Colonic mucosa (tissue), 4 donors: ENCODE measurements at places on chromosomes 13 and 19. TPM values are rescaled to one million over a fixed set of nuclear protein-coding genes. Genes with fewer than 3 reads are reported as not detected.

- H3K27ac ChIP-seq: no peak overlapping the region
- H3K27me3 ChIP-seq: peaks cover 18% of the 10 kb centered on the region
- H3K4me1 ChIP-seq: peaks cover 10% of the 10 kb centered on the region
- H3K36me3 ChIP-seq: no peaks in the 10 kb centered on the region
- no peak overlapping the region for H3K4me3 ChIP-seq
- no peak for DNase-seq
Measured at GRCh38 chr19:18225355-18225701, 910 bp downstream of the PDE4C start.

ZNF737 gene
- total RNA-seq: 9.1 TPM

DNA sequence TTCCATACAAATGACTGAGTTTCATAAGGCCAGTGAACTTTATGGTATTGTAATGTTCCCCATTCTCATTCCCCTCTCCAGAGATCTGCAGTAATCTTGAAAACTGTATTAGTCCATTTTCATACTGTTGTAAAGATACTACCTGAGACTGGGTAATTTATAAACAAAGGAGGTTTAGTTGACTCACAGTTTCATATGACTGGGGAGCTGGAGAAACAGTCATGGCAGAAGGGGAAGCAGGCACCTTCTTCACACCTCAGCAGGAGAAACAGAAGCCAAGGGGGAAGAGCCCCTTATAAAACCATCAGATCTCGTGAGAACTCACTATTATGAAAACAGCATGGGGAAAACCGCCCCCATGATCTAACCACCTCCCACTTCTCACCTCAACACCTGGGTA, 318.7 kb upstream of the KLF12 start:
- H3K36me3 ChIP-seq: no peaks in the 10 kb centered on the region
- no peak for DNase-seq
- no peak overlapping the region for H3K27ac ChIP-seq
- no peaks in the 10 kb centered on the region for H3K4me1 ChIP-seq

ZFP82 gene
- 1.3 TPM for total RNA-seq

DNA sequence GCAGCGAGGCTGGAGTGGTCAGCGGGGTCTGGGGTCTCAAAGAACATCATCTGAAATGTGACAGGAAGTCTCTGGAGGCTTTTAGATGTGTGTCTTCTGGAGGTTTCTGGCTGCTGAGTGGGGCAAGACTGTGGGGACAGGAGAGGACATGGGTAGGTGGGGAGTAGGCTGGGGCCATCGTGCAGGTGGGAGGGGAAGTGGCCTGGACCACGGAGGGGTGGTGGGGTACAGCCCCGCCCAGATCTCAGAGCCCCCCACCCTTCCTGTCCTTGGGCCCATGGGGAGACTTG, 6.2 kb downstream of the AP1M1 start:
- H3K36me3 ChIP-seq: no peaks in the 10 kb centered on the region
- no peak for DNase-seq
- peaks cover 4% of the 10 kb centered on the region for H3K4me1 ChIP-seq
- no peak overlapping the region for H3K27ac ChIP-seq
- no peaks in the 10 kb centered on the region for H3K27me3 ChIP-seq

DNA sequence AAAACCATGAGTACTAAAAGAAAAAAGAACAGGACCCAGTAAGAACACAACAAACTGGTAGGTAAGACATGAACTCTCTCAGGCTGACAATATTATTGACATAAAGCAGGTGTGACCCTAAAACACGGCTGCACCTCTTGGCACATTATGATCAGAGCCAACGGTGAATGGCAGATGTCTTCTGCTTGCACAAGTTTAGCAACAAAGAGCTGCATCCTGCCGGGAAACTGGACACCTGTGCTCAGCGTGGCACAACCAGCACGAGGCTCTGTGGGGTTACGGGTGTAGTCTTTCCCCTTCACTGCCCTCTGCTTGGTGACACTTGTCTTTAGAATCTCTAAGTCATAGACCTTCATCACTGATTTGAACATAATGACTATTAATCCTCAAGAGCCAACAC, 97.9 kb downstream of the DOCK9 start:
- no peak overlapping the region for H3K4me3 ChIP-seq
- no peaks in the 10 kb centered on the region for H3K27me3 ChIP-seq
- DNase-seq: no peak
- H3K27ac ChIP-seq: no peak overlapping the region
- H3K36me3 ChIP-seq: no peaks in the 10 kb centered on the region

DNA sequence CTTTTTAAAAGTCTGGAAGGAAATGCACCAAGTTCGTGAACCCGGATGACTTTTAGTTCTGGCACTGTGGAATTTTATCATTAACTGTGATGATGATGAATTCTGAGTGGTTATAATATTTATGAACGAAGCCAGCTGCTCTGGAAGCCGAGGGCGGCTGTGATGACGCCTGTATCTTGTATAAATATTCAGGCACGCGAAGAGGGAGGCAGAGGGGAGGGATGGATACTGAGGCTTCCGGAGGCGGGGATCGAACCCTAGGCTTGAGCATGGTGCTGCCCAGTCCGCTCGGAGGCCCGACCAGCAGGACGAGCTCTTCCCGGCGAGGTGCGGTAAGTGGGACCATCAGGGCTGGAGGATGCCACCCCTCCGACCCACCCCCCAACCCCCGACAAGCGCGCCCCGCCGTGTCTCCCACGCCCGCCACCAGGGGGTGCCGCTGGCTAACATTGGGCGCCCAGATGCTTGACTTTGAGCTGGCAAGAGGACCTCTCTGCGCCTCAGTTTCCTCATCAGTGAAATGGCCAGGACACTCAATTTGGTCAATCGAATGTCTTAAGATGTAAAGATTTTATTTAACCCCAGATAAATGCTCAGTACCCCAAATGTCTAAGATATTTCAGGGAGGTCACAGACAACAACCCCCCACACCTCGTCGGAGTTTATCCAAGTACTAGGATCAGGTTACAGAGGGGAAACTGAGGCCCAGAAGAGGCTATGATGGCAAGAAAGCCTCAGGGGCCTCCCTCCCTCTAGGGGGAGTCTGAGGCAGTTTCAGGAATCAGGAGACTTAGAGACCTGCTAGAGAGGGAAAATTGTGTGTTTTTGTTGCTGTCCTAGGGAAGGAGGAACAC, 4.5 kb upstream of the RAB3A start:
- no peaks in the 10 kb centered on the region for H3K4me1 ChIP-seq
- H3K36me3 ChIP-seq: no peaks in the 10 kb centered on the region
- H3K4me3 ChIP-seq: no peak overlapping the region

DNA sequence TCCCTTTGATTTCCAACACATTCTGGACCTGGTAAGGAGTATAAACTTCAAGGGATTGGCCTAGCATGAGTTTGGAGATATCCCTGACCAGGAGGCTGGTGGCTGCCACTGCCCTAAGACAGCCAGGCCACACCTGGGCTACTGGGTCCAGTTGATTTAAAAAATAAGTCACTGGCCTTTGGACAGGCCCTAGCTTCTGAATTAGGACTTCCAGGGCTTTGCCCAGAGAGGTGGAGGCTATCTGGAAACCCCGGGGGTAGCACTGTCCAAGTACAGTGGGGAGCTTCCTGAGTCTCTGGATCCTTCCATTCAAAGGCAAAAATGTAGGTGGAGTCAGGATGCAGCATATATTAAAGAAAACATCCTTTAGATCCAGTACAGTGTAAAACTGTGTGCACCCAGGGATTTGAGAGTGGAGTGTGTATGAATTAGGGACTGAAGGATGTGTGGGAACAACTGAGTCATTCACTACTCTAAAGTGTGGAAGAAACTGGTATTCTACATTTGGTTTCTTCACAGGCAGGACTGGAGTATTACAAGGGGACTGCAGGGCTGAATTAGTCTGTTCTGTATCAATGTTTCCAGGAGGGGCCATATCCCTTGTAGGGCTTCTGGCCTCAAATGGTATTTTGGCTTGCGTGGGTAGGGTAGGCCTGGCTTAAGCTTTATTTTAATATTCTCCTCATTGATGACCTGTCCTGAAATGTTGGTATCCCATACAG, 14.8 kb upstream of the FCGBP start:
- no peak overlapping the region for H3K27ac ChIP-seq
- H3K36me3 ChIP-seq: no peaks in the 10 kb centered on the region
- no peak for DNase-seq
- H3K4me1 ChIP-seq: no peaks in the 10 kb centered on the region

SIAH3 gene
- total RNA-seq: not detected

C19orf85 gene
- total RNA-seq: not detected

VSTM1 gene
- total RNA-seq: not detected

DNA sequence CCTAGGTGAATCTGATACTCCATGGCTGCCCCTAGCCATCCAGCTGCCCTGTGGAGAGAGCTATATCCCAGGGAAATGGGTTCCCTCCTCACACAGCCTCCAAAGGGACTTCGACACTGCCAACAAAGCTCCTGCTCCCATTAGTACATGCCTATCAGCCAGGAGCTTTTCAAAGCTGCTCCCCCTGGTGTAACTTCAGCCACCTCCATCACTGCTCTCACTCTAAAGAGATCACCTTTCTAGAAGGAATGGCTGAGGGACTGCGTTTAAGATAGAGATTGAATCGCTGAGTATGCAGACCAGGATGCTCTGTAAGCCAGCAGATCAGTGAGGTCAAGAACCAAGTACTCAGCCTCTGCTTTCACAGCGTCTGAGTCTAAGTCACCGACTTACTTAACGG, 213.7 kb downstream of the NALCN start:
- no peaks in the 10 kb centered on the region for H3K4me1 ChIP-seq
- no peaks in the 10 kb centered on the region for H3K27me3 ChIP-seq

GRCh38 chr13:27088619-27089018, 83.0 kb downstream of the USP12 start:
- H3K36me3 ChIP-seq: no peaks in the 10 kb centered on the region
- DNase-seq: no peak
- no peaks in the 10 kb centered on the region for H3K27me3 ChIP-seq
- no peak overlapping the region for H3K4me3 ChIP-seq
- no peaks in the 10 kb centered on the region for H3K4me1 ChIP-seq

ZNF562 gene
- 37.2 TPM for total RNA-seq

- H3K4me1 ChIP-seq: no peaks in the 10 kb centered on the region
- no peak for DNase-seq
- H3K27me3 ChIP-seq: no peaks in the 10 kb centered on the region
- no peak overlapping the region for H3K27ac ChIP-seq
Measured at GRCh38 chr19:57437931-57438330, 2.8 kb downstream of the ZNF749 start.

SERP2 gene
- total RNA-seq: 2.7 TPM

DNA sequence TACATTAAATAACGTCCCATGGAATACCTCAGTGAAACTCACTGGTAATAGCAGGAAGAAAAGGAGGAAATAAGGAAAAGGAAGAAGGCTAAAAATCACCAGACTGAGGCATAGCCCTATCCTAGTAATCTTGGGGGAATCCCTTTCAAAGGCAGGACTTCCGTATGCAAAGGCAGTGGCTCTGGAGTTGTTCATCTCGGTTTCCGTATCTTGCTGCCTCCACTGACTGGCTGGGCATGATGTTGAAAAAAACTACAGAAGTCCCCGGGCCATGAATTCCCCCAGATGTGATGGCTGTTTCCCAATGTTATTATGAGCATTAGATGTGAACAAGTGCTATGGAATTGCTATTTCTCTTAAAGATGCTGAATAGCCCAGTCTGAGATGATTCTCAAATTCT, 5.5 kb downstream of the FPR2 start:
- H3K27me3 ChIP-seq: no peaks in the 10 kb centered on the region
- no peaks in the 10 kb centered on the region for H3K36me3 ChIP-seq
- DNase-seq: no peak
- no peak overlapping the region for H3K4me3 ChIP-seq
